ENCODE measurements at places on chromosomes 4 and X.

DNA sequence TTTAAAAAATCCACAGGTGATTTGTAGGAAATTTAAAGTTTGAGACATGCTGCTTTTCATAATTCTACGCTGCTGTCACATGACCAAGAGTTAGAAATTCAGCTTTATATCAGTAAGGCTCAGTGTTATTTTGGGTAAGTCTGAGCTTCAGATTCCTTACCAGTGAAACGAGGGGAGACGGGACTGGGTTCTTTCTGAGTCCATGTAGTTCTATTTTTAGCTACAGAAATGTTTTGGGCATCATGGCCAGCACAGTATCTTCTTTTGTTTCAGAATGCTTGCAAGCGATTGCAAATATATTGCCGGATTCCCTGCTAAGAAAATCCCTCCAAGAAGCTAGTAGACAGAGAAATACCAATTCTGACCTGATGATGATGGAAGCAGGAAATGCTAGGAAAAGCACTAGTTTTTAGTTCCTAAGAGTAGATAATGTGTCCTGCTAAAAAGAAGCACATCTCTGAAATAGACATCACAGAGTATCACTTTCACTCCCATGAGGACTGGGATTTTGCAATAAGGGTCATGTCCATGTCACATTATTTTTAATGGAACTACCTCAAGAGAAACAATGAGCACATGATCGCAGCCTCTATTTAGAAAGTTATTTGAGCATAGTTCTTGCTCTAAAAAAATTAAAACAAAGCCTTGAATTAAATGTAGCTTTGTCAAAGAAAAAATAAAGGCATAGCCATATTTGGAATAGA, 10.9 kb downstream of the ATP1B4 start:
- no peak for DNase-seq

DNA sequence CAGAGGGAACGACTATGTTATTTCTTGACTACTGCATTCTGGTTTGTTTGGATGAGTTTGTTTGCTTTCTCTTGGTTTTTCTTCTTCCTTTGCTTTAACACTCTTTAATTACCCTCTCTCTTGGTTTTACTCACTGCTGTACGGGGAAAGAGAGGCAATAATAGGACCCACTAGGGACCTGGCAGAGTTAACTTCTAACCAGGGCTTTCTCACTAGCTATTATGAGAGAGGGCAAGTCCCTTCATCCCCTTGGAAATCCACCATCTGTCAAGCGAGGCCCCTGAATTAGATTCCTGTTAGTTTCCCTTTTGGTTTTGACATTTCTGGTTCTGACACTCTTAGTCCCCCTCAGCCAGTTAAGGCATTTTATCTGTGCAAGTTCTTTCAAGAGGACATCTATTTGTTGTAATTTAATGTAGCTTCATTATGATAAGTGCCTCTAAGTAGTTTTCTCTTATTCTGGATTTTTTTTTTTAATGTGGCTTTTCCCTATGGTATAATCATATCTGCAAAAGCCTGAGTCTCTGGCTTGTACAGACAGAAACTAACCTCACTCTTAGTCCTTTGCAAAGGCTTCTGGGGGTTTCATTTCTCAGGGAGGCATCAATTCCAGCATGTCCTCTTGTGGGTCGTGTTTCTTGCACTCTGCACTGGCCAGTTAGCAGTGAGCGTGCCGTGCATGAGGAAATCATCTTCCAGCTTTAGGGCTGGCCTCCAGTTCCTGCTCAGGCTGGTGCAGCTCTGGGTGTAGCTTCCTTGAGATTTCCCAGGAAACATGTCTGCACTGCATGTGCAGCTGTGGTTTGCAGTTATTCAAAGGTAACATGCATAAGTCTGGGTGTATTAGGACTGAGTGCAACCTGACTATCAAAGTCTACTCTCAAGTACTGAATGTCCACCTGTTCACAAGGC, 221.3 kb downstream of the STIM2 start:
- DNase-seq = no peak

GRCh38 chrX:137549073-137549472, 16.9 kb upstream of the ZIC3 start:
- DNase-seq = no peak

GRCh38 chr4:161132715-161133425, 1030.9 kb downstream of the FSTL5 start:
- no peak for DNase-seq

GRCh38 chr4:7068279-7068842, 497 bp upstream of the GRPEL1 start:
- no peak for DNase-seq

DNA sequence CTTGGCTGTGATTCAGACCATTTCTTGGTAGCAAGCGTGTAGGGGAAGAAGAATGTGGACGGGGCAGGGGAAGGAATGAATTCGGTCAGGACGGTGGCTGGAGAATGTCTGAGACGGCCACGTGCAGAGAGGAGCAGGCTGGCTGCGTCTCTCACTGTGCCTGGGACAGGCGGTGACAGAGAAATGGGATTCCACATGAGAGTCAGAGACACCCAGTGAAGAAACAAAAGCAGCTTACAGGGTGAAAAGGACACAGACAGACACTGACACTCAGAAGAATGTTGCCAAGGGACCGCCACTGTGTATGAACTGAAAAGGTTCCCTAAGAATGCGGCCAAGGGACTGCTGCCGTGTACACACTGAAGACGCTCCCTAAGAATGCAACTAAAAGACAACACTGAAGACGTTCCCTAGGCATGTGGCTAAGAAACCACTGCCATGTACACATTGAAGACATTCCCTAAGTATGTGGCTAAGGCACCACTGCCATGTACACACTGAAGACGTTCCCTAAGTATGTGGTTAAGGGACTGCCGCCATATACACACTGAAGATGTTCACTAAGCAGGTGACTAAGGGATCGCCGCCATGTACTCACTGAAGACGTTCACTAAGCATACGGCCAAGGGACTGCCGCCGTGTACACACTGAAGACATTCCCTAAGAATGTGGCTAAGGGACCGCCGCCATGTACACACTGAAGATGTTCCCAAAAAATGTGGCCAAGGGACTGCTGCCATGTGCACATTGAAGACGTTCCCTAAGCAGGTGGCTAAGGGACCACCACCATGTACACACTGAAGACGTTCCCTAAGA, 49.1 kb downstream of the DHRSX start:
- no peak for DNase-seq

DNA sequence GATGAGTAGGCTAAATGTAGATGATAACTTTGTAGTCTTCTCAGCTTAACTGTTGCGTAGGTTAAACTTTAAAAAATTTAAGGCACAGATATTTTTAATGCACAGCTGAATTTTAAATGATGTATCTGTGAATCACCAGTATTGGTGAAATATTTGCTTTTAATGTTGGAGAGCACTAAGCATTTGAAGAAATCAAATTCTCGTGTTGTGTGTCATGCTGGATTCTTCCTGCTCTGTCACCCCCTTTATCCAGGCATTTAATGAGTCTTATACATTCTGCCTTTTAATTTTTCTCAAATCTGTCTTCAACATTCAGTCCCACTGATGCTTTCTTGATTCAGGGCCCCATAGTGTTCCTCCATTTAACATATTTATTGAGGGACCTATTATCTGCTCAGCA, 76.7 kb downstream of the SLC4A4 start:
- no peak for DNase-seq

GRCh38 chr4:74751247-74751646, 43.1 kb downstream of the BTC start:
- no peak for DNase-seq

DNA sequence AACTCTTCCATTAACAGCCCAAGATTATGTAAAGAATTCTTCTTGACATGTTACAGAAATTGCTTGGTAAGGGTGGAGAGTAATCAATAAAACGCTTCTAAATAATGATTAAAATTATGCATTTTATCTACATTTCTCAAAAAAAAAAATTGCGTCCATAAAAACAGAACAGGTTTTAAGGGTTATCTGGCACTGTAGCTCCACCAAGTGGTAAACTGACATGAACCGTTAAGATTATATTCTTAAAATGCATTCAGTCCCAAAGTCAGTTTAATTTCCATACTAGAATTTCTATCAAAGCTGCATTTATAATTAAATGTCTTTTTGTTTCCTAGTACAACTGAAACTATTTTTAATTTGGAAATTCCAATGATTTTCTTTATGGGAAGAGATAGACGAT, 214.0 kb upstream of the UGT8 start:
- peak; percentile 1 for DNase-seq

DNA sequence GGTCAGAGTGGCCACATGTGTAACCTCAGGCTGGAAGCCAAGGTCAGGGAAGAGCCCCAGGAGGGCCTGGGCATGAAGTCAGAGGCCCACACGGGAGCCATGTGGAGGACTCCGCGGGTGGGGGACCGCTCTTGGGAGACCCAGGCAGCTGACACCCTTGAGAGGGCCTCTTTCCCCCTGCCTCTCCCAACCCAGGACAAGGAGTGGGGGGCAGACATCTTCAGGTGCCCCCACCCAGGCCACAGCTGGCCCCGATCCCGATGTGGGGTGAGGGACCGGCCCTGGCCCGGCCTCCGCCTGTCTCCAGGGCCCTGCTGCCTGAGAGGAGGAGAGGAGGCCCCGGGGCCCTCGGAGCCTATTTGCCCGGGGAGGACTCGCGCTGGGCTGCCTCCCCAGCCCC, 3.1 kb downstream of the PNMA6A start:
- no peak for DNase-seq

- no peak for DNase-seq
These were observed 124.5 kb downstream of the CHM start for GRCh38 chrX:85922821-85923220.

GRCh38 chr4:40369437-40370274, 34.5 kb downstream of the CHRNA9 start:
- DNase-seq = no peak

DNA sequence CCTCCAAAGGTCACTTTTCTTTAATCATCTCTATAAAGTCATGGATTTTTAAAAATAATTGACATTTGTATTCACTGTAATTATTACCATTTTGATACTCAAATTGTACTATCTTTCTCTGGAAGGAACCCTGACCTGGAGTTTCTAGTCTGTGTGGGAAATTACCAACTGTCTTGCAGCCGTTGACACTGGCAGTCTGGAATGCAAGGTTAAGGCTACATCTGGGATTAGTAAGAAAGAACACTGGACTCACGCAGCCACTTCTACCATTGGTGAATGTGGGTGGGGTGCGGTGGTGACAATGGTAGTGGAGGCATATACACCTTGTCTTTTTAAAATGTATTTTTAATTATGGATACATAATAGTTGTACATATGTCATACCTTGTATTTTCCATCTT, 40.9 kb downstream of the EGF start:
- no peak for DNase-seq

GRCh38 chrX:15855568-15856221, 1.1 kb upstream of the AP1S2 start:
- DNase-seq = no peak

DNA sequence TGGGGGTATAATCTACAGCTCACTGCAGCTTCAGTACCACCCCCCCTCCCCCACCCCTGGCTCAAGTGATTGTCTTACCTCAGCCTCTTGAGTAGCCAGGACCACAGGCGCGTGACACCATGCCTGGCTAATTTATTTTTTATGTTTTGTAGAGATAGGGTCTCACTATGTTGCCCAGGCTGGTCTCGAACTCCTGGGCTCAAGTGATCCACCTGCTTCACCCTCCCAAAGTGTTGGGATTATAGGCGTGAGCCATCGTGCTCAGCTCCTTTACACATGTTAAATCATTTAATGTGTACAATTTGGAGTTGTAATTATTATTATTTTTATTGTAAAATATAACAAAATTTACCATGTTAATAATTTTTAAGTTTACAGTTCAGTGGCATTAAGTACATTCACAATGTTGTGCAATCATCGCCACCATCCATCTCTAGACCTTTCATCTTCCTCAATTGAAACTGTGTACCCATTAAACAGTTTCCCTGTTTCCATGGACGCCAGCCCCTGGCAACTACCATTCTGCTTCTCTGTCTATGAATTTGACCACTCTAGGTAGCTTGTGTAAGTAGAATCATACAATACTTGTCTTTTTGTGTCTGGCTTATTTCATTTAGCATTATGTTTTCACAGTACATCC, 6.1 kb downstream of the SLAIN2 start:
- DNase-seq = no peak

DNA sequence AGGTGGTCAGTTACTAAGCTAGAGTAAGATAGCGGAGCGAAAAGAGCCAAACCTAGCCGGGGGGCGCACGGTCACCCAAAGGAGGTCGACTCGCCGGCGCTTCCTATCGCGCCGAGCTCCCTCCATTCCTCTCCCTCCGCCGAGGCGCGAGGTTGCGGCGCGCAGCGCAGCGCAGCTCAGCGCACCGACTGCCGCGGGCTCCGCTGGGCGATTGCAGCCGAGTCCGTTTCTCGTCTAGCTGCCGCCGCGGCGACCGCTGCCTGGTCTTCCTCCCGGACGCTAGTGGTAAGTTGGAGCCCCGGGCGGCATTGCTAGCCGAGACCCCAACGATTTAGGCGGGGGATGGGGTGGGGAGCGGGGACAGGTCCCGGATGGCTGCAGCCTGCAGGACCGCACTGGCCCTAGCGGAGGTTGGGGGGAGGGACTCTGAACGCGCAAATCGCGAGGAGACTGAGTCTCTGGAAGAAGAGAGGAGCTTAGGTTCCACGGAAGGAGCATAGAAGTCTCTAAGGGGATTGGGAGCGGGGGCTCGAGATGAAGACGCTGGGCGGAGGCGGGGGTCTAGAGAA, 573 bp downstream of the HTR2C start:
- no peak for DNase-seq

- no peak for DNase-seq
These were observed 349.2 kb downstream of the BMPR1B start for GRCh38 chr4:95107004-95107403.

GRCh38 chr4:156109943-156110900, 156.6 kb upstream of the CTSO start:
- no peak for DNase-seq

- DNase-seq = no peak
These were observed 639.6 kb downstream of the SMARCA1 start for GRCh38 chrX:128883650-128884049.

GRCh38 chrX:9033989-9034388, at the start of gene FAM9B:
FAM9B (minus strand) TSS chrX:9034127; CDS start chrX:9032986, 1,141 bp downstream.
- DNase-seq = no peak

DNA sequence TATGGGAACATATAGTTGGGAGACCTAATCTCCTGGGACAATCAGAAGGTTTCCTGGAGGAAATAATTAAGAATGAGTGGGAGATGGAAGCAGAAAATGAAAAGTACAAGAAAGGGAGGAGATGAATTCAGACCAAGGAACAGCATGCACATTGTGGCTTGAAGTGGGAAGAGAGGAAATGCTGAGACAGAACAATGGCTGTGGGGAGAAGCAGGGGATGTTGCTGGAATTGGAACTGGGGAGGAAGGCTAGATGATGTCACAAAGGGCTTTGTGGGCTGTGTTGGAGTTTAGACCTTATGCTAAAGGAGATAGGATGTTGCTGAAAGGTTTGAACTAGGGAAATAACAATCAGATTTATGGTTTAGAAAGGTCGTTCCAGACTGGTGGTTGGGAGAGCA, 119.5 kb upstream of the DIPK2B start:
- no peak for DNase-seq

- DNase-seq = no peak
These were observed 35.2 kb upstream of the SCD5 start for GRCh38 chr4:82833696-82834313.

DNA sequence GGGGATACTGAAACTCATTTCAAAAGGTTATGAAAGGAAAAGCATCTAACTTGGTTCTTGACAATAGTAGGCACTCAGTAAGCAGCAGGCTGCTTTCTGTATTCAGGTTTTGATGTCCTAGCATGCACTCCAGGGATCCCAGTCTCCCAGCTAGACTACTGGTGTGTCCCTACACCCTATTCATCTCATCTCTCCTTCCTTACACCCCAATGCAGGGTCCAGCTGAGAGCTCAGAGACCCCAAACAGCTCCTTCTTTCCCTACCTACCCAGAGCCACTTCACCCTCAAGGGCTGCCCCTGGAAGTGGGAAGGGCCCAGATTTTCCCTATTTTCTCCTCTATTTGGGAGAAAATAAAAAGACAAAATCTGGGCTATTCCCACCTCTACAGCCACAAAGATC, 1.6 kb upstream of the EFNB1 start:
- no peak for DNase-seq

Data from NCI-H2171 (cell line).